NCI-H524 (cell line): ENCODE measurements at places on chromosomes 4 and X.

DNA sequence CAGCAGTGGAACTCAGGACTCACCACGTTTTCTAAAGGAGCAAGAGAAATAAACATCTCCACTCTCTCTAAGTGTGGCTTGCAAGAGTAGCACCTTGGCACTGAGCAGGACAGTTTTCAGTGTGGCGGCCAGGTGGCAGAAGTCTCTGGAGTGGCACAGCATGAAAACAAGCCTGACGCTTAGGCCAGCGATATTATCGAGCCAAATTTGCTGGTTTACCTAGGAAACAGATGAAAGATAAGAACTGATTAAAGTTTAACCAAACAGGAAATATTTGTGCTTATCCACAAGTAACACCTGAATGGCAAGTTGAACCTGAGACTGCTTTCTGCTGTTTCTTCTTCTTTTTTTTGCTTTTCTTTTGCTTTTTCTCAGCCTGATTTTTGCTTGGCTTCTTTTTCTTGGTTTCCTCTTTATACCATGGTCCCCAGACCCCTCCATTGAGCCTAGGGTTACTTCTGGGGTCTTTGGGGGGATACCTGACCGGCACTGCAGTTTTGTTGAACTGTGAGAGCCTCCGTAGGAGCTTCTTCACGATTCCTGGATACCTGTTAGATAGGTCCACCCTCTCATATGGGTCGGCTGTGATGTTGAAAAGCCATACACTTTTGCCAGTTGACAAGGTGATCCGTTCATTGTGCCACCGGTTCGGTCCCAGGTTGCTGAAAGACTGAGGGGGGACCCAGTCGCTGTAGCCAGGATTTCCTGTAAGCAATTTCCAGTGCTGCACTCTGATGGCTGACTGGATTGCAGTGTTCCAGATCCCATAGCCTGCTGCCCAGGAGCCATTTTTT lies 77.3 kb downstream of the ARSJ start:
- no peak for DNase-seq

GRCh38 chr4:1317177-1318045 lies 27.7 kb downstream of the MAEA start:
- no peak for DNase-seq

DNA sequence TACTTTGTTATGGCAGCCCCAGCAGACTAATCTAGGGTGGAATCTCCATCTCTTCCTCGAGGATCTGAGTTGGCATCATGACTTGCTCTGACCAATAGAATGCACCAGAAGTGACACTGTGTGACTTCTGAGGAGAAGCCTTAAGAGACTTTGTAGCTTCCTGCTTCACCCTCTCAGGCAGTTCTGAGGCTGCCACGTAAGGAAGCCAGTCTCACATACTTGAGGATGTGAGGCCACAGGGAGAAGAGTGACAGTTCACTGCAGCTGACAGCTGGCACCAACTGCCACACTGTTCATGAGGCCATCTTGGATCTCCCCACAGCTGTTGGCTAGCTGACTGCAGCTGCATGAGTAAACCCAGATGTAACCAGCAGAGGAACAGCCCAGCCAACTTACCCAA lies 29.3 kb upstream of the BCOR start:
- DNase-seq: peak; percentile 85

DNA sequence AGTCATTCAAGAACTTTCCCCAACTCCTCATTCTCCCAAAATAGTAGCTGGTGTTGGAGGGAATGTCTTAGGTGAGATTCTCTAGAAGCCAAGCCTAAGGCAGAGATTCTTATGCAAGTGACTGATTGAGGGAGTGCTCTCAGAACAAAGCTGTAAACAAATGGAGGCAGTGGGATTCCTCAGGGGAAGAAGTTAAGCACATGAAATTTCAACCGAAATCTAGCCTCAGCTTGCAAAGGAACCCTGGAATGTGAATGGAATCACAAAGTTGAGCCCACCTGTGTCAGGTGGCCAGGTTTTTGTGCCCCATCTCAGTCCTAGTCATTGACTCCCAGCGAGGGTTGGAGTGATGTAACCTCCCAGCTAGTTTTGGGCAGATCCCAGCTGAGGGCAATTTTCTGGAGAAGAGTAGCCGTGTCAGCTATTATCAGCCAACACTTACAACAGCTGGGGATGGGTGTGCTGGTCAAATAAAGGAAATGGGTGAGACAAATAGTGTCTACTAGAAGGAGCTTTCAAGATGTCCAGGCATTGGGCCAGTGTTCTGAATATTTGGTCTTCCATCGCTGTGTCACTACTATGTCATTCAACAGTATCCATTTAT lies 29.7 kb upstream of the FGF2 start:
- DNase-seq: no peak

DNA sequence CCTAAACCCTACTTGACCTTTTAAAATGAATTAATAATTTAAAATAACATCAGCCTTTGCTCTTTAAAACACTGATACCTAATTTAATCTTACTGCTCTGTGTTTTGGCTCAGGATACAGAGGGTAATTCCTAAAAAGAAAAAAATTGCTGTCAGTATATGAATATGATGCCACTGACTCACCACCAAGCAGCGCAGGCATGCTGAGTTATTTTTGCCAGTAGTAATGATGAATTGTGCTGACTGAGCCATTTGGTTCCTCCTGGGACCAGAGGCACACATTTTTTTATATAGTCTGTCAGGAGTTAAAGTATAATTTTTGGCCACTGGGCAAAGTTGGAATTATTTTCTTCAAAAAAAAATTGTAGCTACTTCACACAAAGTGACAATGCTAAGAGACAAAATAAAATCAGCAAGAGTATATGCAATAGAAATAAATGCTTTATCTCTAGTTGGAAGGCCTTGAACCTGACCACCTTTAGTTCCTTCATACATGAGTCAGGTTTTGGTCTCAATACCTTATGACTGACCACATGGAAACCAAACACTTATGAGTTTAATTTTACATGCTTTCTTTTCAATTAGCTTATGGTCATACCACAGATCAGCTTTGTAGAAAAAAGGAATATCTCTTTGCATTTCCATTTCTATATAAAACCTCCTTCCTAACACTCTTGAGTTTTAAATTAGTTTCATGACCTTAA lies 115.1 kb downstream of the PPP3CA start:
- DNase-seq: no peak

DNA sequence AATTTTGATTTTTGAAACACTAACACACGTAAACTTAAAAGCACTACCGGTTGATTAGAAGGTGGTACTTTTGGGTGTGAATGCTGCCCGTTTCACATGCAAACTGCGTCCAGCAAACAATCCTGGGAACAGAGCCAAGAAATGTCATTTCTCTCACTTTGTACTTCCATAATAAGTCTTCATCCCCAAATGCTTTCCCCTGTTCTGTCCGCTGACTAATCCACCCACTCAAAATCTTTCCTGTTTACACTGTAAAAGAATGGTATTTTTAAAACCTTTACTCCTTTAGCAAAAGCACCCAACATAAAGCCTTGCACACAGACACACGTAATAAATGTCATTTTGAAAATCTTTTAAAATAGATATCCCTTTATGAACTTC lies 39.1 kb upstream of the PDLIM5 start:
- DNase-seq: no peak

DNA sequence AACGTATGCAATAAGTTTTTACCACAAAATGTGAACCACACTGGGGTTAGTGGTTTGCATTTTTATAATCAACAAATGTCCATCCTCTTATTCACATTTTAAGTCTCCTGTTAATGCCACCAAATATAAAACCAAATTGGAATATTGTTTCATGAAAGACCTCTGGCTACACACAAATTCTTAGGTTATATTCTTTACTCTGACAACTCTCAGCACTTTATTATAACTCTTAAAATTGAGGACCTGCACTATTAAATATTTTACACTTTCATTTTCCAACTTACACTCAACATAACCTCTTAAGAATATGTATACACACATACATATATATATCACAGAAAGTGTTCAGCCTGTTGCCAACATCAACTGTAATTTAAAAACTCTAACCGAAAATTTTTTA lies 2.8 kb downstream of the PDE5A start:
- no peak for DNase-seq

- DNase-seq: no peak
Observed at GRCh38 chr4:2047031-2047660, 12.0 kb upstream of the NAT8L start.

DNA sequence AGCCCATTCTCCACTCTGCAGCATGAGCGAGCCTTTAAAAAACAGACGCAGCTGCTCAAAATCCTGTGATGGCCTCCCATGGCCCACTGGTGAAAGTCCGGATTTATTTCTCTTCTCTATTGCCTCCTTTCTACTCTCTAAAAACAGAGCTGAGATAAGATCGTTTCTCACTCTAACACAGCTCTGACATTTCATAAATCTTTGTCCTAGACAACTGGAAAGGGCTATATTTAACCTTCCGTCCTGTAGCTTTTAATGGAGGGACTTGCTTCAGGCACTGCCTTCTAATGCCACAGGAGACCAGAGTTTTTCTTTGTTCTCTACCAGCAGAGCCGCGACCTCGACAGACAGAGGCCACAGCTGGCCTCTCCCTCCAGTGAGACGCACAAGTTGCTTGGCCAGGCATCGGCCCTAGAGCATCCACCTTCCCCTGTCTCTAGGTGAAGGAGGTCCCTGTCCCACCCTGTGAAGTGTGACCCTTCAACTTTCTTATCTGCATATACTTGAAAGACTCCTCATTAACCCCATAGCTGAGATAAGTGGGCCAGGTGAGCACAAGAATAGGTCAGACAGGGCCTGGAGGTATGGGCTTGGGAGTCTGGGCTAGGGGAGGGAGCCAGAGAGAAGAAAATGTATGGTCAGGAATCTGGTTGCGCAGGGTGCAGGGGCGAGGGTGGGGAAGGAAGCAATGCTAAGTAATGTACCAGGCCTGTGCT lies 50.0 kb downstream of the RTL5 start:
- no peak for DNase-seq

DNA sequence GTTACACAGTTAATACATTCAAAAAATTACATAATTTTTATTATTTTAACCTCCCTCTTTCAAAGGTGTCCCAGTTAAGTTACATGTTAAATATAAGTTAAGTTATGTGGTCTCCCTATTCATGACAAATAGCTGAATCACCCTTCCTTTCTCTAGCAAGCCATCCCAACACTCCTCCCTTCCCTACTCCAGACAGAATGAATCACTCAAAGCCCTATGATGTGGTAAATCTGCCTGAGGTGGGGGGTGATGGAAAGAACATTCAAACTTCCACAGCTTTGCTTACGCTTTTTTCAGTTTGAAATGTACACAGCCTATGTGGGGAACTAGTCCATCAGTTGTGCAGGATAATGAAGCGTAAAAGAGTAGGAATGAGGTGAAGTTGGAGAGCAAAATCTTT lies 90.2 kb downstream of the CXCL13 start:
- no peak for DNase-seq

DNA sequence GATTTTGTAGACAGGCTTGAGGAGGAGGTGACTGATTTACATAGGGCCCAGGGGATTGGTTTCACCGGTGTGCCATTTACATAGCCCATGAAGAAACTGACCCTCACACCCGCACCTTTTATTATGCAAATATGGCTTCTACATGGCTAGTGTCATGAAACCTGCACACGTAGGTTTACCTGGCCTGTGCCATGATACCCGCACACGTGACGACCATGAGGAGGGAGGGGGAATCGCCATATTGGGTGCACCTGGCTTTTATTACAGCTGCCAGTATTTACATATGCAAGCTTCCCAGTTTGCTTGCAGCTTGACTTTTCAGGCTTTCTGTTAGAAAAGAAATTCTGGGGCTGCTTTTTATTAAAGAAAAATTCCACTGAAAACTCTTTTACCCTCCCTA lies 359.7 kb downstream of the ADAM29 start:
- no peak for DNase-seq

GRCh38 chrX:51608126-51608525 lies 10.6 kb downstream of the CENPVL3 start:
- no peak for DNase-seq

- peak; percentile 76 for DNase-seq
Observed at GRCh38 chr4:183905081-183905592, at the start of gene STOX2. STOX2 (plus strand) TSS chr4:183905307; CDS start chr4:183906791, 1,484 bp downstream.

GRCh38 chr4:118221227-118221800 lies 131.5 kb downstream of the PRSS12 start:
- no peak for DNase-seq

DNA sequence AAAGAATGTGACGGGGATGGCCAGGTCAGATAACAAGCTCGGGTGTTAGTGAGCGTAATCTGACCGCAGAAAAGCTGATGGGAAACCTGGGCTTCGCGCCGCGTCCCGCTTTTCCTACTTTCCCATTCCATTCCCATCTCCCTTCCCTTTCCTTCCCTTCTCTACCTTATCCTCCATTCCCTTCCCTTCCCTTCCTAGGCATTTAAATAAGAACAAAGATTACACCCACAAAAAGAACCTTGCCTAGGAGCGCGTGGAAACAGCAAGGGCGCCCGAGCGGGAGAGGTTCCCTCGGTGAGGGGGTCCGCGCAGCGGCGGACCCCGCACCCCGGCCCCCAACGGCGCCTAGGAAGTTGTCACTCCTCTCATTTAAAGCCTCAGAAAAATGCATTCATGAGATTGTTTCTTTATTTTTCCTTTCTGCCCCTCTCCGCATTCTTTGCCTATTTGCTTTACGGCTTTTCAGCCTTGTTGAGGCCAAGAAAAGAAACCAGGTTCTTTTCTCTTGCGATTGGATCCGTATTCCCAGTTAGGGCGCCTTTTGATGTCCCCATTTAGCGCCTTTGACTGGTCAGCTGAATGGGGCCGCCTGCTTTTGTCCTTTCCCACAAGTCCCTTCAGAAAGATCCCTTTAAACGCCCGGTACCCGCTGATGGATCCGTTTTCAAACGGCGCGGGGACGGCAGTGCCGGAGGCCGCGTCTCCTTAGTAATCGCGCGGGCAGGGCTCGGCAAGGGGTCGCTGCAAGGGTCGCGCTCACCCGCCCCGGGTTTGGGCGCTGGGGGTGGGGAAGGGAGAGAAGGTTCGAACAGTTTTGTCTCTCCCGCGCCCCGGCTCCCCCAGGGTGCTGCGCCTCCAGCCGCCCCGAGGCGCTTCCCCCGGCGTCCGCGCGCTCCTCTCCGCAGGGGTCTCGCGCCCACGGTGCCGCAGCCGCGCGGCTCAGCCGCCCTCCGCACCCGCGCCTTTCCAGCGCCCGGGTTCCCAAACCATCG lies 54.1 kb upstream of the TMEM33 start:
- no peak for DNase-seq

DNA sequence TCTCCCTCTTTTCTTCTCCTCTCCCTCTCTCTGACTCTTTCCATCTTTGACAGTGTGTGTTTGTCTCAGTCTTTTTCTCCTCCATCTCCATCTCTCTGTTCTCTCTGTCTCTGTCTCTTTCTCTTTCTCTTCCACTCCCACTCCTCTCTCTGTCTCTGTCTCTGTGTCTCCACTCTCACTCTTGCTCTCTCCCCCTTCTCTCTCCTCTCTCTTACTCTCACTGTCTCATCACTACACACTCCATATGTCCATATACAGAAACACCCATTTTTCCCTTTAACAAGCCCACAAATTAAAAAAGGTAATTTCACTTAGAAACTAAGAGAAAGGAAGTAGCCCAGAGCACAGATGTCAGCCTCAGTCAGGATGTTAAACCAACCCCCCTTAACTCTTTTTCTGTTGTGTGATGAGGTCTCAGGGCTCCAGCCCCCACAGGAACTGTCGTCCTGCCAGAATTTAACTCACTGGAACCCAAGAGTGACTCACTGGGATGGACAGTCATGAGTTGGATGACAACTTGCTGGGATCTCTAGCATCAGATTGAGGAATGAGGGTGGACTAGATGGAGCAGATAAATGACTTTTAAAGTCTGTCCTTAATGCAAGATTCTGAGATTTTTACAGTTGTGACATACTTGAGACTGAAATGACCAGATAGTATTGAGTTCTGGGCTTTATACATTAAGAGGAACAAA lies 27.5 kb downstream of the OTUD6A start:
- no peak for DNase-seq

- DNase-seq: peak; percentile 82
Observed at GRCh38 chrX:17027931-17028330, 81.5 kb downstream of the REPS2 start.
